ENCODE measurements at places on chromosomes 5 and 9.

- DNase-seq: no peak
Observed at GRCh38 chr5:11143456-11144267, 382.6 kb upstream of the DAP start.

DNA sequence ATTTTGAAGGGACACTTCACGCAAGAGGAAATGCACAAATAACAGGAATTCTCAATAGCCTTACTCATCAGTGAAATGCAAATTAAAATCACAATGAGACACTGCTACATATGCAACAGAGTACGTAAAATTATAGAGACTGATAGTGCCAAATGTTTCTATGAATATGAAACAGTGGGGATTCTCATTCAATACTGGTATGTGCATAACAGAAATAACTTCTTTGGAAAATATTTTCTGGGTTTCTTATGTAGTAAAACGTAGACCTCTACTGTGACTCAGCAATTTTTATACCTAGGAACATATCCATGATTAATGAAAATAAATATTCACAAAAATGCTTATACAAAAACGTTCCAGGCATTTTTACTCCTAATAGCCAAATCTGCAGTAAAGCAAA is 1625.2 kb downstream of the MAT2B start:
- no peak for DNase-seq

GRCh38 chr5:78286290-78286689 is 8.2 kb downstream of the AP3B1 start:
- no peak for DNase-seq

DNA sequence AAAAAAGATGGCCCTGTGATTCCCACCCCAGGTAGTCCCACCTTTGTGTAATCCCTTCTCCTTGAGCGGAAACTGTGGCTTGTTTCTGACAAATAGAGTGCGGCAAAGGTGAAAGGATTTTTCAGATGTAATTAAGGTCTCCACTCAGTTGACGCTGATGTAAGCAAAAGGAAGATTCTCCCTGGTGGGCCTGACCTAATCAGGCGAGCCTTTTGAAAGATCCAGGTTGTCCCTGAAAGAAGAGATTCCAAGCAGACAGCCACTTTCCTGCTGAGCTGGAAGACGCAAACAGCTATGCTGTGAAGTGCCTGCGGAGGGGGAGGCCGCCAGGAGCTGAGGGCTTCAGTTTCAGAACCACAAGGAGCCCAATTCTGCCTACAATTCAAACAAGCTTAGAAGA is 24.1 kb downstream of the PTGES start:
- no peak for DNase-seq

GRCh38 chr9:116327701-116328405 is 174.3 kb downstream of the PAPPA start:
- DNase-seq: peak; percentile 14

GRCh38 chr5:151051066-151051930 is 29.5 kb downstream of the TNIP1 start:
- DNase-seq: peak; percentile 47

- DNase-seq: no peak
Observed at GRCh38 chr5:55440188-55440646, 94.5 kb downstream of the PLPP1 start.

DNA sequence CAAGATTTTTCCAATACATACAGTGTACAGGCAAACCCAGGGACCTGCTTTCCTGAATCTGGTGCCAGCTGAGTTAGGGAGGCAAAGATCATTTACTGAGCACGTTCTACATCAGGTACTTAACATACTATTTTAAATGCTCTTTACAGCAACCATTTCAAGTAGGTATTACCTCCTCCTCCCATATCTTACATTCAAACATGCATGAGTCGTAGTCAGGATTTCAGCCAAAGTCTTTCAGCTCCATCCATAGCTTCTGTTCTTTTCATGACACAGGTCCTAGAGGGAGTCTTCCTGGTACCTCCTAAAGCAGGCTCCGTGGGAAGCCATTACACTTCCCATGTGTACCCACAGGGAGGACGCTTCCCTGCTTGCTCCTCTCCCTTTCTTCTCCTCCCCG is 11.7 kb downstream of the KCNV2 start:
- DNase-seq: no peak

GRCh38 chr5:101292199-101292598 is 389.1 kb upstream of the ST8SIA4 start:
- no peak for DNase-seq

DNA sequence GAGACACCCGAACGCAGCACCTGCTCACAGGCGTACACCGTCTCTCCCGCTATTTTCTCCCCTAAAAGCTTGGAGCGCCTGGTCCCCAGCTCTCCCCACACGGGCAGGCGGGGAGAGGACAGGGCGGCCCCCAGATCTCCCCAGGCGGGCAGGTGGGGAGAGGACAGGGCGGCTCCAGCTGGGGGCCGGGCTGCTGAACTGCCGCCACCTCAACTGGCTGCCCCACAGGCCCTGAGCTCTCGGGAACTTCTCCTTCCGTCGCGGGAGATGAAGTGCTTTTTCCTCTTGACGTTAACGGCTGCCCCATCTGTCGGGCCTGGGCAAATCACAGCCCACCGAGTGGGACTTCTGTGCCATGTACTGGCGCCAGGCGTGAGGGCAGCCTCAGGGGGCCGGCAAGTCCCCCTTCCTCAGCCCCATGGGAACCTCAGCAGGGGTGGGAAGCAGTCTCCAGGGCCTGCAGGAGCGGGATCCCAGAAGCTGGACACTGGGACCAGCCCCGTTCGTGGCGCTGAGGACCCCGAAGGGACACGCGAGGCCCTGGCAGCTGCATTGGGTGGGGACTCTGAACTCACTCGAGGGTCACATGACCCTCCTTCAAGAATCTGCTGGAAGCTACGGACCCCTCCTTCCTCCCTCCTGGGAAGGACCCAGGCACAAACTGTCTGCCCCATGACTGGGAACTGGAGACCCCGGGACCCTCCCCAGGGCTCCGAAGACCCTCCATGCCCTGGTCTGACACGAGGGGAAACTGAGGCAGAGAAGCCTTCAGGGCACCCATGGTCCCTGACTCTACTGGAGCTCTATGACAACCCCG is 5.7 kb upstream of the EGFL7 start:
- DNase-seq: no peak

- no peak for DNase-seq
Observed at GRCh38 chr9:126724226-126724625, 80.6 kb upstream of the ZBTB43 start.

GRCh38 chr5:168324859-168325630 is 33.6 kb downstream of the WWC1 start:
- DNase-seq: no peak

- DNase-seq: no peak
Observed at GRCh38 chr9:69260161-69260560, 64.9 kb upstream of the ENTREP1 start.

DNA sequence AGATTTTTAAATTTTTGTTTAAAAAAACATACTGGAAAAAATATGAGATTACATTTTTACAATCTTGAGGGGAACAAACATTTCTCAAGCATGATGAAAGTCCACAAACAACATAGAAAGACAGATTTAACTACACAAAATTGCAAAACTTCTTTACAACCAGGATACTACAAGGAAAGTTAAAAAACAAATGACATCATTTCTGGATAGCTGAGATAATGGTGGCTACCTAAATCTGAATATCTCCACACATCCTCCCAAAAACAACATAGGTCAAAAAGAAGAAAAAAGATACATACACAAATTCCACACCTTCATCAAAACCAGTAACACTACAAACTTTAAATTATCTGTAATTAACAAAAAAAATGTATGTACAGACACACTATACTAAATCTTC is 120.8 kb upstream of the TNPO1 start:
- no peak for DNase-seq

DNA sequence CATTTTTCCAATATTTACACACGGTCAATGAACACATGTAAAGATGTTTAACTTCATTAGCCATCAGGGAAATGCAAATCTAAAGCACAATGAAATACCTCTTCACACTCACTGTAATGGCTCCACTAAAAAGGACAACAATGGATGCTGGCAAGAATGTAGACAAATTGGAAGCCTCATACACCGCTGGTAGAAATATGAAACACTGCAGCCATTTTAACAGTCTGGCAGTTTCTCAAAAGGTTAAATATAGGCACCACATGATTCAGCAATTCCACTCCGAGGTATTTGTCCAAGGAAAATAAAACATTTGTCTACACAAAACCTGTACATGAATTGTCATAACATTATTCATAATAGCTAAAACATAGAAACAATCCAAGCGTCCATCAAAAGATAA is 20.0 kb downstream of the RNF145 start:
- DNase-seq: no peak

DNA sequence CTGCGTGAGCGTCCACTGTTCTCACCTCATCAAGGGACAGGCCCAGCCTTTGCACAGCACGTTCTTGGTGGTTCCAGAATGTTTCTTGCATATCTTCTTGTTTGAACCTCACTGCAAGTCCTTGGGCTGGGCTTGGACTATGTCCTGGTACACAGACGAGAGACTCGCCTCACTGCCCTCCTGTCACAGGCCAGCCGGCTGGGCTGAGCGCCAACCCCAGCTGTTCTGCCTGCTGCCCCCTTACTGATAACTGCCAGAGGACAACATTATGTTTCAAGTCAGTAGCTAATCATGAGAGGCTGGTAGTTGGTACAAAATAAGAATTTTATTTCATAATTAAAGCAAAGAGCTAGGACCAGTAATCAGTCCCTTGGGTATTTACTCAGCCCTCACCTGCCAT is 52.8 kb upstream of the LRRTM2 start:
- no peak for DNase-seq

GRCh38 chr9:5749306-5749705 is 83.6 kb downstream of the ERMP1 start:
- DNase-seq: no peak

- no peak for DNase-seq
Observed at GRCh38 chr9:32596096-32596865, 23.3 kb upstream of the NDUFB6 start.

- DNase-seq: no peak
Observed at GRCh38 chr9:93865245-93865644, 89.9 kb downstream of the BARX1 start.

DNA sequence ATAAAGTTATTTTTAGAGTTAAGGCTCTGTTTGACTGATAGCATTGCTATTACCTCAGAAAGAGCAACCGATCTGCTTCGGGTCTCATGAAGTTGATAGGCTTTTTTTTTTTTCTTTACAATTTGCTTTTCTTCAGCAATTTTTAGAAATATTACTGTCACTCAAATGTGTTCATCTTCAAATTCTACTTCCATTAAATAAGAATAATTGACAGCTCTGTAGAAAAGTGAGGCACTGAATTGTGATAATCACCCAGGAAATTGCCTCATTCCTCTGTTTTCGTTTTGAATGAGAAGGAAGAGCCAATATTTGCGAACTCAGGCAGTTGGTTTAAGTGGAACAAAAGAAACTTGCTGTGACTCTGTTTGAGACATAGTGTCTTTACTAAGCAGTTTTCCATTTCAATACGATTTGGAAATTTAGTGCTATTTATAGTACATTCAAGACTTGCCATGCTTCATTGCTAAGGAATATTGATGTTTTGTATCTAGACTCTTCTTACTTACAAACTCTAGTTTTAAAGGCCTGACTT is 700.5 kb upstream of the CDH10 start:
- DNase-seq: no peak

DNA sequence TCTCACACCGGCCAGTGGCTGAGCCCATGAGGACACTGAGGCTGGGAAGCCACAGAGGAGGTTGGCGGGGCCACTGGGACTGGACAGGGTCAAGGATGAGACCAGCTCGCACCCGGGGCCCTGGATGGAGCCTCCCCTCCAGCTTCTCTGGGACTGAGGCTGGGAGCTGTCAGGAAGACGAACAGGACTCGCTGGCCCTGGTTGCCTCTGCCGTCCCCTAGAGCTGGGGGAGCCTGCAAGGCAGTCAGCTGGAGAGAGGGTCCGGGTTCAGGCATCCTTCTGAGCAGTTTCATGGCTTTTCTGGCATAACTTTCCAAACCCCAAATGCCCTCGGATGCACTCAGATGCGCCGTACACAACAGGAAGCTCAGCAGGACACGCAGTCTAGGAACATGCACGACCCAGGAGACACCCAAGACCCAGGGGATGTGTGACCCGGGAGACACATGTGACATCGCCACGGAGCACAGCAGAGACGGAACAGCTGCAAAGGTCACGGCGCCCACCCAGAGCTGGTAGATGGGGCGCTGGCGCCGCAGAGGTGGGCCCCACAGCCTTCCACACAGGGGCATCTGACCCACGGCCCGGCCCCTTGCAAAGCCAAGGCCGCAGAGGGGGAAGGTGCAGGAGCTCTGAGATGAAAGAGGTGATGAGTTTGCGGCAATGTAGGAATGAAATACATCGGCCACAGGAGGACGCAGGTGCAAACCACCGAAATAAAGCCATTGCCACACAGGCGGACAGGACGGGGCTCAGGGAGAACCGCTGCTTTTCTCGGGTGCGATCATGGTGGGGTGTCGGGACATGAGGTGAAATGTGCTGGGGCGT is 17.1 kb downstream of the TPPP start:
- DNase-seq: no peak

- DNase-seq: no peak
Observed at GRCh38 chr9:25350011-25350410, 328.2 kb downstream of the TUSC1 start.

DNA sequence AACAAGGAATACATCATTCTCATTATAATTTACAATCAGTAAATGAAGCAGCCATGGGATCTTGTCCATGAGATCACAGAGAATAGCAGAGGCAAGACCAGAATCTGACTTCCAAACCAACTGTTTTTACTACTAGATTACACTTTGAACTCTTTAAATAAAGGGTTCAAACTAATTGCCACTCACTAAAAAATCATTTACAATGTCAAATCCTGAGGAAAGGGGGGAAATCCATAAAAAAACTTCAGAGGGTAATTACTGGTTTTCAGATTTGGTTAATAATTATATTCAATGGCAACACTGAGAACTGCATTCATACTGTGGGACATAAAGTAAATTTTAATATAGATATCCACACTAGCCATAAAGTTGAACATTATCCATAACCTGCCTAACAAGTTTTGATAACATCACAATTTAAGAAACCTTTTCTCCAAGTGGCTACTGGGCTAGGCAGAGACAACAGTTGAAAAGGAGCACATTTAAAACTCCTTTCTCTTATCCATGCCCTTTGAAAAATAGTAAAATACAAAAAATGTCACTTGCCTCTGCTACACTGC is 15.9 kb downstream of the PLPP1 start:
- no peak for DNase-seq

- no peak for DNase-seq
Observed at GRCh38 chr9:130898552-130898852, 1.9 kb upstream of the QRFP start.

- no peak for DNase-seq
Observed at GRCh38 chr9:109482391-109482916, 15.7 kb downstream of the PTPN3 start.
